NCI-H2029 treated with DMSO at 0.1 percent for 48 hours (cell line): ENCODE measurements at places on chromosomes 6 and 20.

GRCh38 chr20:3330046-3330741 is 77.3 kb downstream of the DNAAF9 start:
- no peak for DNase-seq

- no peak for DNase-seq
These were observed 18.9 kb downstream of the SIRPD start for GRCh38 chr20:1538655-1539054.

- DNase-seq, result peak; percentile 49
These were observed at the start of gene NRM for GRCh38 chr6:30690403-30691207. NRM (minus strand) TSS chr6:30690984; CDS start chr6:30690974, 10 bp downstream.

GRCh38 chr6:47915017-47915416 is 133.2 kb downstream of the OPN5 start:
- DNase-seq, result no peak

DNA sequence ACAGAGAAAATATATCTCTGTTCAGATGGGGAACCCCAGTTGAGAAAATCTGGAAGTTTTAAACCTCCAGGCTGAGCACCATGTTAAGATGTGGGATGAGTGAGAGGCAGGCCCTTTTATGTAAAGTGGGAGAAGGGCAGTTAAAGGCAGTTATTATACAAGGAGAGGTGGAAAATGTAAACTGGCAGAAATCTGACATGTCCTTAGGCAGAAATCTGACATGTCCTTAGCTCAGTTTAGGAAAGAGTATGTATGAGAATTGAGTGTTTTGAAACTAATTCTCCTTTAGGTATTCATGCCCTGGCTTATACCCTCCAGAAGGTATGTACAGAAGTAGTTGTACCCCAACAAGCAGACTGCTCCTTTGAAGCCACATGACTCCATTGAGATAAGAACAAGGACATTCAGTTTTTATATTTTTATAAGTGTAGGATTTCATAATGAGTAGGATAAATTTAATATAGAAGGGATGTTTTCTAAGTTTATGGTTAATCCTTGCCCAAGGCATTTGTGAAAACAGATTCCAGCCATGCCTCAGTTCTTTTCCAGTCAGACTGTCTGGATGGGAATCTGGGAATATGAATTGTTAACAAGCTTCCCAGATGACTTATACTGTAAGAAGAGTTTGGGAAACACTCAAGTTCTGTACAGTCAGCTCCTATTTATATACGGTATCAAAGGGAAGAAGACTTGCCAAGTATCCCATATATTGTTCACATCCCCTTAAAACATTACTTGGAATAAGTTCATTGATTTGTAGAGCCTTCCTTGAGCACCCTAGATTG is 87.7 kb downstream of the SCAND1 start:
- DNase-seq, result no peak

GRCh38 chr6:15882915-15883314 is 220.1 kb upstream of the DTNBP1 start:
- DNase-seq, result no peak

DNA sequence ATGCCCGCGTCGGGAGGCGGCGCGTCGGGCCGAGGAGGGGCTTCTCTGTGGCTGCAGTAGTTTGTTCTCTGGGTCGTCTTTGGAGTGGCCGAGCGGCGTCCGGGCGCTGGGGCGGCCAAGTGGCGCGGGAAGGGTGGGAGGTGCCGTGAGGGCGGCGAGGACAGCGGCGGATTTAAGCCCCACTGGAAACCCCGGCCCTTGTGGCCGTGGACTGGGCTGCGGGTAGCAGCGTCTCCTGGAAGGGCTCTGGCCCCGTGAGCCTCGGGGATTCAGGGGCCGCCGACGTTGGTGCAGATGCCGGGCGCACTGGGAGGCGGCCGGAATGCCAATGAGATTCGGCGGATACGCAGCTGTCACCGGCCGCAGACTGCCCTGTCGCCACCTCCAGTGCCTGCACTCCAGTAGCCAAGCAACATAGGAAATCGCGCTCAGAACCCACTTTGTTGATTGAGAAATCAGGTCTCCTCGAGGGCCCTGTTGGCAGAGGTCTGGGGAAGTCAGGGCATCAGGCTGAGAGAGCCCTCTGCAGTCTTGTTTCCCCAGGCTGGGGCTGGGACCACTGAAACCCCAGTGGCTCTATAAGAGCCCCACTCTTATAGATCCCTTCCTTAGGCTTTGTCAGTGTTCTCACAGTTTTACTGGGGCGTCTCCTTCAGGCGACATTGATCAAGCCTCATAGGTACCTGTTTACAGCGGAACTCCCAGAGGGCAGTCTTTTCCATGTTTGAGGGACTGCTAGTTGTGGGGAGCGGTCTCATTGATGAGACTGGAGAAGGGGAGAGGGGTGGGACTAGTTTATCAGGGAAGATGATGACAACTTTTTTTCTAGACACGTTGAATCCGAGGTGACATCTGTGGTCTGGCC is 642 bp downstream of the GZF1 start:
- DNase-seq, result no peak

DNA sequence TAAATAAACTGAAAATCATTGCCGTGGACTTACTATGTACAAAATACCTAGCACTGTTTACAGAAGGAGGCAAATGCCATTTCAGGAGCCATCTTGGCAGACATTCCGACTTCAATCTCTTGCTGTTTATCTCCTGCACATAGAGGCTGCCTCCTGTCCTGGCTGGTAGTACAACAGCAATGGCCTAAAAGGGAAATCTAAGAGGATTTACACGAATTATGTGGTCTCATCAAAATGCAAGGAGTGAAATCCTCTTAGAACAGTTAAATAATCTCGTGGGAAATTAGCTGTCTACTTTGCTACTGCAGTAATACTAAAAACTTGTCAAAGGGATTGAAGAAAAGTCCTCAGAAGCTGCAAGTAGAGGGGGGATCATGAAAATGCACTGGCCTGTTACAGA is 82.2 kb upstream of the SLC2A12 start:
- no peak for DNase-seq

DNA sequence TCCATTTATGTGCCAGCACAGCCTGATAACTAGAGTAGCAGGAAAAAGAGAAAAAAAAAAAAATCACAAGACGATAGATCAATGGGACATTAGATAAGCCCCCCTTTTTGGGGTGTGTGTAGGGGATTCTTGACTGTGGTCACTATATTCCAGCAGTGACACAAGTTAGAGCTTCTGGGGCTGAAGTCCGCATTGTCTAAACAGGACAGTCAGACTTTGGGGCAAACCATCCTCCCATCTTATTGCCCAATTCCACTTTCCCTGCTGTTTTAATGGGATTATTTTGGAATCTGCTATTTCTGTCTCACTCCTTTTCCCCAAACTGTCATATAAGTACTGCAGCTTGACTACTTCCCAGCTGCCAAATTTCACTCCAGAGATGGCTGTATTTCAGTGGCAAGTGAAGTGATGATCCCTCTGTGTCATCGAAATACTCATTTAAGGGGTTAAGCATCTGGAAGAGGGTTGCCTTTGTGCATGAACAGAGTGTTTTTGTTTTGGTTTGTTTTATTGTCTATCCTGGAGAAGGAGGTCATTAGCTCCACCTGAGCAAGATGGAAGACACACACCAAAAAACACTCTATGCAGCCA is 182.5 kb downstream of the ATXN1 start:
- no peak for DNase-seq

GRCh38 chr6:43575105-43575771 is 600 bp downstream of the XPO5 start:
- DNase-seq, result no peak

GRCh38 chr20:51593584-51593983 is 51.1 kb upstream of the NFATC2 start:
- no peak for DNase-seq

DNA sequence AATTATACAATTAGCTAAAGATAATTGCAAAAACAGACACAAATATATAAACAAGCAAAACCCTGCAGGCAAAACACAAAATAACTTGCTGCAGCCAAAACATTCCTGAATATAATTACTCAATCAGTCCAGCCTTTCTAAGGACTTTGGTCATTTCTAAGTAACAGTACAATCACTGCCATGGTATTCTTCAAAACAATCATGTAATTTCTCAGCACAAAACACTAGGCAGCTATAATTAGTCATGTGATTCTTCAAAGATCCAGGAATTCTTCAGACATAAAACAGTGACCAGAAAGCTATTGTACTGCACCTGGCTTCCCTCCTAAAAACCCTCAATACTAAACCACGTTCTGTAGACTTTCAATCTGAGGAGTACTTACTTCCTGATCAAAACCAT is 881.1 kb downstream of the EPHA7 start:
- DNase-seq, result no peak

GRCh38 chr6:156193381-156193780 is 583.8 kb upstream of the ARID1B start:
- DNase-seq, result no peak

DNA sequence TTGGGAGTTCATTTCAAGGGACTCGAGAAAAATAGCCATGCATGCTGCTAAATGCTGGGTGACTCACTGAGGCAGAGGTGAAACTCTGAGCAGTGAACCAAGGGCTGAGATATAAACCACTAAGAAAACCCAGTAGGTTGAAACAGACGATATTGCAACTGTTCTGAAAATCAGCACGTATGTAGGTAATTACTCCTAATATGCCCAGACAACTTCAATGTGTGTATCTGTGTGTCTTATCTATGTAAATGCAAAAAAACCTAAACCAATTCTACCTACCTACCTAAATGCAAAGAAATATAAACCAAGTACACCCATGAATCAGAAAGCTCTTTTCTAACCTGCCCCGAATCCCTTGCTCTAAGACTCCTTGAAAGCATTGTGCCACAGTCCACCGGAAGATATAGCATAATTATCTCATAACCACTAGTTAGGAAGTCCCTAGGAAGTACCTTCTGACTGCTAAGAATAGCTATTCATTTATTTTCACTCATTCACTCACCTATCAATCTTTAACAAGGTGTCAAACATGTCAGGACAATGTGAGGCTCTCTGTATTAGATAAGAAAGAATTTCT is 458.7 kb upstream of the RUNX2 start:
- DNase-seq, result no peak

GRCh38 chr6:20001286-20001685 is 164.1 kb downstream of the ID4 start:
- DNase-seq, result no peak

GRCh38 chr20:30502670-30503069 is 754.8 kb upstream of the DEFB115 start:
- no peak for DNase-seq

DNA sequence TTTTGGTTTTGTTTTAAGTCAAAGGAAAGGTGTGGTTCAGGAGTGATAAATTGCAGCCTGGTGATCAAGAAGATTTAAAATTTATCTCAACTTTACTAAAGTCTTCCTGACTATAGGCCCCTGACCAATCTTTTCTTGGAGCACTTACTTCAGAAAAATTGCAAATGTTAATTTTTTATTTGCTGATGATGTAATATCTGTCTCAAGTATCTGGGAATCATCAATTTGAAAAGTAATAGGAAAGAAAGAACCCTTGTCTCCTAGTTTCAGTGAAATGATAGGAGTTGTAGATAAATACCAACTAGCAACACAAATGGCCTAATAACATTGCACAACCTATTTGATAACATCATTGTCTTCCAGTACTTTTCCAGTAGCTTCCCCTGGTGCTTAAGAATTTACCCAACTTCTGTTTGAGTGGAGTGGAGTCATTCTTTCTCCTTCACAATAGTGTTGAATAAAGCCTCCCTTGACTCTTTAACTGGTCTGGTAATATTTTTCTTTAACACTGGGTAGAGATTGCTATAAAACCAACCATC is 648.3 kb upstream of the ADGRB3 start:
- no peak for DNase-seq

- DNase-seq, result no peak
These were observed 20.5 kb downstream of the SPAG4 start for GRCh38 chr20:35636095-35636494.

GRCh38 chr20:21534886-21535285 is 21.0 kb upstream of the NKX2-2 start:
- peak; percentile 95 for DNase-seq

DNA sequence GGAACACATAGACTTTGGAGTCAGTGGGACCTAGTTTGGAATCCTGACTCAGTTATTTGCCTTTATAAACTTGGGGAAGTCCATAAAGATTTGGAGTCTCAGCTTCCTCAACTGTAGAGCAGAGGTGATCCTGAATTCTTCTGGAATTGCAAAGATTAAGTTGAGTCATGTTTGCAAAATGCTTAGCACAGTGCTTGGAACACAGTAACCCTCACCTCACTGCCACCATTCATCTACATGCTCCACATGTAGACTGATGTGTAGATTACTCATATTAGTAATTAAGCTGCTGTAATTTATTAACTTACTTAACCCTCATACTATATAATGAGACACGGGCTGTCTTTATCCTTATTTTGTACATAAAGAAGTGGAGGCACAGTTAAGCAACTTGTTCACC is 61.4 kb downstream of the LAMP5 start:
- DNase-seq, result no peak

- no peak for DNase-seq
These were observed 128.2 kb upstream of the CDH4 start for GRCh38 chr20:61123751-61124368.

- no peak for DNase-seq
These were observed 166.5 kb upstream of the SNX9 start for GRCh38 chr6:157656437-157656997.

DNA sequence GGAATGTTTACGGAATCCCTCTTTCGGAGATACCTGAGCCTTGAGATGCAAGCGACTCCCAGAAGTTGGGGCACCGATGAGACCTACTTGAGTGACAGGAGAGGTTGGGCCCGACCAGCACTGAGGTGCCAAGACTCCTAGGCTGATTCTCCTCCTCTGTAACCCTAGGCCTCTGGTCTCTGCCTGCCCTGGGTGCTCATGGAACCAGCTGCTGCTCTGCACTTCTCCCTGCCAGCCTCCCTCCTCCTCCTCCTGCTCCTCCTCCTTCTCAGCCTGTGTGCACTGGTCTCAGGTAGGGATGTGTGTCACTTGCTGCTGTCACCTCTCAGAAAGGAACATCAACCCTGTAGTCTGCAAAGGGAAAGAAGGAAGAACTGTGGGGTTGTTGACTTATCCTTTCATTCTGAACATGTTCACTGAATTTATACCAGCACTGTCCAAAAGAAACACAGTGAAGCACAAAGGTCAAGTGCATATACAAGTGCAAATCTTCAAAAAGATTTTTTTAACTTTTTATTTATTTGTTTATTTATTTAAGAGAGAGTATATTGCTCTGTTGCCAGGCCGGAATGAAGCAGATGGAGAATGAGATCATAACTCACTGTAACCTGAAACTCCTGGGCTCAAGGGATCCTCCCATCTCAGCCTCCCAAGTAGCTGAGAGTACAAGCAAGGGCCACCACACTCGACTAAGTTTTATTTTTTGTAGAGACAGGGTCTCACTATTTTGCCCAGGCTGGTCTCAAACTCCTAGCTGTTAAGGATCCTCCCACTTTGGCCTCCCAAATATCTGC is 913 bp downstream of the BTN2A2 start:
- peak; percentile 80 for DNase-seq

DNA sequence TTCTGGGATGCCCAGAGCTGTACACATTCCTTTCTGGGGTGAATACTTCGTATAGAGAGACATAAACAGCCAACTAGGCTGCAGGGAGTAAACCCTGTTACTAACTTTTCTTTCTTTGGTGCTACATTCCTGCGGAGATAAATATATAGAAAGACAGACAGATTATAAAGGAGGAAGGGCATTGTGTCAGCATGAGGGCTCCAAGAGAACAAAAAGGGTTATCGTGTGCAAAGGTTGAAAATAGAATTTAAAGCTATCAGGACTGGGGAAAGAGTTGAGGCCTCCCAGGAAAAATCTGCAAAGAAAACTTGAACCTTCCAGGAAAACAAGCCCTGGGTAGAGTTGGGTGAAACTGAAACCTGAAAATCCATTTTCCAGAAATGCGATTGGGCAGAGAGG is 68.0 kb downstream of the TMEM170B start:
- no peak for DNase-seq
